ENCODE measurements at places on chromosomes 7 and 10. TPM values are rescaled to one million over a fixed set of nuclear protein-coding genes. Genes with fewer than 3 reads are reported as not detected.

The STOX1 gene
- total RNA-seq = 0.13 TPM

The FANK1 gene
- 12.4 TPM for total RNA-seq

The SCIN gene
- 0.23 TPM for total RNA-seq

The CC2D2B gene
- 0.07 TPM for total RNA-seq

The TAS2R40 gene
- not detected for total RNA-seq

The SMO gene
- total RNA-seq = 17.6 TPM

The ARHGEF35 gene
- 1.3 TPM for total RNA-seq

The CLCN1 gene
- 0.07 TPM for total RNA-seq

The ASB10 gene
- not detected for total RNA-seq

The ITPRID1 gene
- total RNA-seq = not detected

The GPR15LG gene
- total RNA-seq = not detected

The CALHM1 gene
- total RNA-seq = not detected

The KNDC1 gene
- total RNA-seq = 0.86 TPM

The EPHB4 gene
- total RNA-seq = 74.9 TPM

The PCGF6 gene
- total RNA-seq = 8.3 TPM

The C10orf67 gene
- total RNA-seq = not detected

The ST8SIA6 gene
- total RNA-seq = not detected

The FXYD4 gene
- not detected for total RNA-seq

The FAM131B gene
- total RNA-seq = 3.2 TPM

The C10orf143 gene
- total RNA-seq = 0.13 TPM

The WNT2 gene
- total RNA-seq = 0.20 TPM

The FAM25C gene
- not detected for total RNA-seq

The EBLN1 gene
- not detected for total RNA-seq

The KCNIP2 gene
- 1.5 TPM for total RNA-seq

The TMEM213 gene
- total RNA-seq = not detected

The TCF7L2 gene
- total RNA-seq = 3.7 TPM

The TBX20 gene
- total RNA-seq = 4.3 TPM

The OPN1SW gene
- not detected for total RNA-seq

The PLXDC2 gene
- 12.7 TPM for total RNA-seq

The EVX1 gene
- not detected for total RNA-seq

The HYAL4 gene
- total RNA-seq = not detected

The HTR7 gene
- total RNA-seq = 21.2 TPM

All from smooth muscle cell of the pulmonary artery (primary cell).